Stimulated activated CD4-positive, alpha-beta T cell treated with anti-CD3 and anti-CD28 coated beads, Interleukin-12 subunit alpha, Interleukin-12 subunit beta, amount 100 ng/mL, for 24 hours (primary cell): ENCODE measurements at places on chromosomes 5 and 9.

DNA sequence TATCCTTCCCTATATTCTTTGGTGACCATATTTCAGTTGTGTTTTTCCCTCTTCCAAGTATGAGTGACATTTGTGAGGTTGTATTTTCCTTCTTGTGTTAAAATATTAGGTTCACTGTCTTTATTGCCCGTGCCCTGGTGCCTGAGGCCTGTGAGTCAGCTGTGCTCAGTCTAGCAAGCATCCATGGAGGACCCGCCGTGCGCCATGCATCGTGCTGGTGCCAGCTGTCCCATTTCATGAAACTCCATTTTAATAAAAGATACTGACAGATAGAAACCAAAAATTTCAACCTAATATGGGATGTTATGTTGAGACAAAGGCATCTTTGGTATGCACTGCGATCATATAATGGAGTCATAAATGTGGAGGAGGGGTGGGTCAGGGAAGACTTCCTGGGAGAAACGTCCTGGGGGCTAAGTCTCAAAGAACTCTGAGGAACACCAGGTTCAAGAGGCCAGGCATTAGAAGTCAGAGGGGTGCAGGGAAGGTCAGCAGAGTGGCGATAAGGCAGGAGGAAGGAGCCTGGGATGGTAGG lies 34.0 kb upstream of the FGF1 start:
- no peak for DNase-seq

- DNase-seq: no peak
Measured at GRCh38 chr5:136276946-136277345, 84.0 kb upstream of the SMIM32 start.

- DNase-seq: no peak
Measured at GRCh38 chr5:74250304-74251102, 390.0 kb downstream of the ENC1 start.

DNA sequence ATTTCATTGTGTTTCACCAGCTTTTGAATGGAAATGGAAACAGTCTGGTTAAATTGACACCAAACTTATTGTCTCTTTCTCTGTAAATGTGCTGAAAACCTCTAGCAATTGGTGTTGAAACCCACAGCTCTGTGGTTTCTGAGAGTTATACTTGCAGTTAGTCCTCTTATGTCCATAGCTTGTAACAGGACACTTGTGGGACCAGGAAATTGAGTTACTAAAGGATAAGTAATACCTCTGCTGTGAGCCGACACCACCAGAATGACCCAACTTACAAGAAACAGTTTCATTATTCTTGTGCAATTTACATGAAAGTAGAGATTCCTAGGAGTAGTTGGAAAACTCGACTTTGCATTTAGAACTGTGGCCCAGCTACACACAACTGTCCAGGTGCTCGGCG lies 191.5 kb downstream of the CFAP90 start:
- no peak for DNase-seq

DNA sequence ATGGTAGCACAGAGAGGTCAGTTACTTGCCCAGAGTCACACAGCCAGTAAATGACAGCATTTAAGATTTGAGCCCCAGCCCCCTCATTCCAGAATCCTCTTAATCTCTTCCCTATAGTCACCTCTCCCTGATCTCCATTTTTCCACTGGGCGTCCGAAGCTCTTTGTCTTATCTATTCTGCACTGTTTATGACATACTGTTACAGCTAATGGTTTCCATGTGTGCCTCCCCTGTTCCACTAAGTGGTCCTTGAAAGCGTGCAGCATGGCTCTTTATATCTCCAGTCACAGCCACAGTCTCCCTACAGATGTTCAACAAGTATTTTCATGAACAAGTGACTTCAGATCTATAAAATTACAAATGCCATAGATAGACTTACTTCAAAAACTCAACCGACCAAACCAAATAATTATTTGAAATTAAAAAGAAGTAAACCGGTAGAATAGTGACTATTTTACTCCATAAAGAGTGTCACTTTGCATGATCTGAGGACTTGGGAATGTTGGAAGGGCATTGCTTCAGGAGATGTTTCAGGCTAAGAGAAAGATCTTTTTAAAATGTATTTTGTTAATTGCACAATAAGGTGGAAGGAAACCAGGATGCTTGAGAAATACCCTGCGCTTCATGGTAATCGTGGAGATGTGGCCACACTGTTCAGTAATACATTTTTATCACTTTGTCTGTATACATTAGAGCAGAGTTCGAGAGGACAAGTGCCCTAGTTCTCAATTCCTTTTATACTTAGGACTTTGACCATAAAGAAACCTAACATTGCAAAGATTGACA lies 237.2 kb downstream of the FBXL7 start:
- no peak for DNase-seq

DNA sequence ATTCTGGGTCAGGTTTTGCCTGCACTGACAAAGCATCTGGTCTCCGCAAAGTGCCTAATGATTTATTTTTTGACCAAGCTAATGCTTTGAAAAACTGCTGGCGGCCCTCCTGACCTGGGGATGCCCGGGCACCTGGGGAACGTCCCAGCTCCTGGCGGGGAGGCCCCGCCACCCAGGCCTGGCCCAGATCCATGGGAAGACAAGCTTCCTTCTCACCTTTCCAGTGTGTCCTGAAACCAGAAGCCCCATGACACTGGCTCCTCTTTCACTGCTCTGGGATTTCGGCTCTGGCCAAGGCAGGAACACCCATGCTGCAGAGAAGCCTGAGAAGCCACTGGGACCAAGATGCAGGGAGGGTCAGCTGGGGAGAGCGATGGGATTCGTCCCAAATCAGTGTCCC lies 144.1 kb downstream of the SEC61B start:
- DNase-seq: no peak

- no peak for DNase-seq
Measured at GRCh38 chr9:101443364-101443771, 7.8 kb upstream of the ALDOB start.
